ENCODE measurements at places on chromosomes 2 and 18.
A peak's percentile ranks its signal among the peaks of the same experiment; 100 is the strongest.

DNA sequence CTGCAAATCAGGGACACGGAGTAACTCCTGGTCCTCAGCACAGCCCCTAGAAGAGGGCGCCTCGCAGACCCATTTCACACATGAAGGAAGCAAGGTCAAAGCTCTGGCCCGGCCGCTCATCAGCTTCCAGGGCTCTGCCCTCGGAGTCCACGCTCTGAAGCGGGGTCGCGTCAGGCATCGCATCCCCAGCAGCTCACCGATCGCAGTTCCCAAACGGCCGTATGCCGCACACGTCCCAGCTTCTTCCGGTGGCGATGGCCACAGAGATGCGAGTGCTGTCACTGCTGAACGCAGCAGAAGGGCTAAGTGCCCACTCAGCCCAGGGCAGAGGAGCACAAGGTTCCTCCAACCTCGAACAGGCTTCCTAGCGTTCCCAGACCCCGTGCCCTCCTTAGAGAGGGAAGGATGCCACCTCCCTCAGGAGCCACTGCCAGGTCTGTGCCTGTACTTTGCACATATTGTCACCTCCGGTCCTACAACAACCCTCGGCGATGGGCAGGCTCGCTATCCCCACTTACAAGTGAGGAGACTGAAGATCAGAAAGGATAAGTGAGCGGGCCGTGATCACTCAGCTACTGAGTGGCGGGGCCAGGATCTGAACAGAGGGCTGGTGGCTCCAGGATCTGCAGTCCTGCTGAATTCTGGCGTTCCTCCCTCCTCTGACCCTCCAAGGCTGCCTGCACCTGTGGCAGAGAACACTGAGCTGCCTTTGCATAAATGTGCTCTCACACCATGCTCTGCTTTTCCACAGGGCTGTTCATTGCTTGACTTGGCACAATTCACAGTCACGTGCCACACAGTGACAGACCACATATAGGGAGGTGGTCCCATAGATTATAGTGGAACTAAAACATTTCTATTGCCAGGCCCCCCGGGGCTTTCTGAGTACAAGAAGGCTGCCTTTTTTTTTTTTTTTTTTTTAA, 71.4 kb downstream of the COPS8 start:
- DNase-seq, result no peak

DNA sequence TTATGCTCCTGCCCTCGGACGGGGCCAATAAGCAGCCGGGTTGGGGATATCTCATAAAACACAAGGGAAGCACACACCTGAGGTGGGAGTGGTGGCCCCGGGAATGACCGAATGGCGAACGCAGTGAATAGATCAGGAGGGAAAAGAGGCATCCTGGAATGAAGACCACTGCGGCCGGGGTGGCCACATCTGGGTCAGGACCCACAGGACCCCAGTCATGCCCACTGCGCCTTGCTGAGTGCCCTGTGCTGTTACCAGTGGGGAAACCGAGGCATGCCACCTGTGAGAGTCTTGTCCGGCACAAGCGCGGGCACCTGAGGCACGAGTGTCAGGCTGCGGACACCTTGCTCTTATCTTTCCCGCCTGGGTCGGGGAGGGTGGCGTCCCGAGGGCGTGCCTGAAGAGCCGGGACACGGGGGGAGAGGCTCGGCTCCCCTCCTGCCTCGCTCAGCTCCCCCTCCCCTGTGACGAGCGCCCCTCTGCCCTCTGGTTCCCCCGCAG, 1.6 kb downstream of the PDCD1 start:
- DNase-seq, result peak; percentile 57

DNA sequence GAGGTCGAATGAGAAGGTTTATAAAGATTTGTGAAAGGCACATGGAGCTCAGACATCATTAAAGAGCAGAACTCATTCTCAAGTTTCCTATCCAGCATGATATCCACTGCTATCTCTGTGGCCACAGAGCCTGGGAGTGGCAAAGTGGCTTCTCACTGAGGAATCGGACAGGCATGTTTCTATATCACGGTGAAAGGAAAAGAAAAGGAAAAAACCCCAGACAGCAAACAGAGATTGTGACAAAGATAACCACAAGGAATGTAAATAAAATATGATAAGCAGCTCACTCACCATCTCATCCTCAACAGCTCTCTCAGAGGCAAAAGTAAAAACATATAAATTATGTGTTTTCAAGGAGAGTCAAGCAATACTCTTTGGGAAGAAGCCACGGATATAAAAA, 2.5 kb downstream of the PID1 start:
- DNase-seq, result no peak

DNA sequence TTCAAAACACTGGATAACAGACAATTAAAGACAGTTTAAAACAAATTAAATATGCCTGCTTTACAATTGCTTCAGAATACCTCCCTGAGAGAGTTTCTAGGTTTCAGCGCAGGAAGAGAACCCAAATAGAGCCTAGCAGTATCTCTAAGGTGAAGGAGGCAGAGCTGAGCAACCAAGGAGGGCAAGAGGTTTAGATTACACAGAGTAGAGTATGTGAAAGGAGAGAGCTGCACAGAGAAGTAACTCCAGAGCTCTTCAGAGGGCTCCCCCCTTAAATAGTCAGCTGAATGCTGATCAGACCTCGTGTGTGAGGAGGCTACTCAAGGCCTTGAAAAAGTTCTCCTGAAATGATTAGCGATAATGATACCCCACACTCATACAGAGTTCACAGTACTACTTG, 386.5 kb upstream of the TCF4 start:
- no peak for DNase-seq

GRCh38 chr18:63311118-63312018, 8.2 kb downstream of the BCL2 start:
- no peak for DNase-seq

GRCh38 chr2:105697781-105698449, 46.8 kb upstream of the NCK2 start:
- DNase-seq, result no peak

- DNase-seq, result peak; percentile 9
Measured at GRCh38 chr18:13252686-13253410, 34.3 kb downstream of the LDLRAD4 start.

DNA sequence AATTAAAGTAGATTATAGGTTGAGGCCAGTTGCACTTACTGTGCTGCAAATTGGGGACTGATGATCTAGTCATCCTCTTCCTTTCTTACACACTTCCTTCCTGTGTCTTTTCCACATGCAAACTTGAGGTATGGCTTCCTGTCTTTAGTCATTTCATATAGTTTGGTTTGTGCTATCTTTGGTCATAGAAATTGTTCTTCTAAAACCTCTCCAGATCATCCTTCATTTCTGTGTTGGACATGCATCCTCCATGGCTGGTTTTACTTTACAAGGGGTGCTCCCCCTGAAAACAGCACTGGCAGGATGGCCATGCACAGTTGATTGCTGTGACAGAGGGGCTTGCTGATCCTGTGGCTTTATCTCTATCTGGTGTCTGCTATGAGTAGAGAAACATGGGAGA, 36.5 kb downstream of the MGAT5 start:
- no peak for DNase-seq

DNA sequence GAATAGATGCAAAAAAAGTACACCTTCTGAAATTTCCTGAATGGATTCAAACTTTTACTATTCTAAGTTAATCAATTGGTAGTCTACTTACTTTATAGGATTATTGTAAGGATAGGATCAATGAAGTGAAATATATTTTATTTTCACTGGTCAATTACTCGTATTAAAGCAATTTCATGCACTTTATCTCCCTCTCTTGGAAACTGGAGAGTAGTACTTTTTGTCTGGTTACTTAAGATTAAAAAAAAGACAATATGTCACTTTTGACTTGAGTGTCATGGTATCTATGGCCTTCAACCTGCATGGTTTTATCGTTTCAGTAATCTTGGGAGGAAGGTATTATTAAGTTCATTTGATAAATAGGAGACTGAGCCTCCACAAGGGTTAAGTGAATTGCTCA, 1.0 kb upstream of the KYNU start:
- DNase-seq, result no peak
